ENCODE measurements at places on chromosomes 16 and 17. TPM values are rescaled to one million over a fixed set of nuclear protein-coding genes. Genes with fewer than 3 reads are reported as not detected.
A peak's percentile ranks its signal among the peaks of the same experiment; 100 is the strongest.

Gene ABCA9
- total RNA-seq = 100 TPM

DNA sequence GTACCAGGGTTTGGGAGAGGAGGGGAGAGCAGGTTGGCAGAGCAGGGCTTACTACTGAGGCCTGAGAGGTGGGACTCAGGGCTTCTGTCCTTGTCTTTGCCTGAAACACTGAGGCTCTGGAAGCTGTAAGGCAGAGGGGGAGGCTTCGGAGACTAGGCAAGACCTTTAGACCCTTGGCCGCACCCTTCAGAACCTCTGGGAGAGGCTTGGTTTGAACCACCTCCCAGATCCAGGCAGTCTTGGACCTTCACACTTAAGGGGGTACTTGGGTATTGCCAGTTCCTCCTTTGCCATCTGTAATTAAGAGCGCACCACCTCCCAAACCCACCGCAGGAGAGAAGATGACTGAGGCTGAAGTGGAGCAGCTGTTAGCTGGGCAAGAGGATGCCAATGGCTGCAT, 12.9 kb downstream of the MYL4 start:
- no peaks in the 10 kb centered on the region for H3K27me3 ChIP-seq
- no peak for DNase-seq
- no peaks in the 10 kb centered on the region for H3K4me1 ChIP-seq

Gene CHP2
- total RNA-seq = 0.13 TPM

DNA sequence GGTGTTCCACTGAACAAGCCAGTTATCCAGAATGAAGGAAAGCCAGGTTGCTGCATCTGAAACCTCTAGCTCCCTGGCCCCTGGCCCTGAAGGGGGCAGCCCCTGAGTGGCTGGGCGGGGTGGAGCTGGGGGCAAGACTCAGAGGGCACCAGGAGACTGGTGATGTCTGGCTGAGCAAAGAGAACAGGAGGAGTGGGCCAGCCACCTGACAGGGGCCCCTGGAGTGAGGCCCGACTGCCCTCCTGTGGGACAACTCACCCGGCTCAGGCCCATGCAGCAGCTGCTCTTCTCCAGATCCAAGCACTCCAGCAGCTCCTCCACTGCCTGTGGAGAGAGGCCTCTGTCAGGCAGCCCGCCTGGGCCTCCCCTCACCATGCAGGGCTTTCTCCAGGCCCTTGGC, 60.4 kb downstream of the PIPOX start:
- no peak overlapping the region for H3K27ac ChIP-seq
- peaks cover 10% of the 10 kb centered on the region for H3K36me3 ChIP-seq
- H3K4me3 ChIP-seq = no peak overlapping the region
- no peaks in the 10 kb centered on the region for H3K27me3 ChIP-seq
- no peak for DNase-seq

GRCh38 chr16:57694725-57695679, at the start of gene DRC7:
DRC7 (plus strand) TSS chr16:57694806; CDS start chr16:57697950, 3,144 bp downstream.
- H3K36me3 ChIP-seq = no peaks in the 10 kb centered on the region
- DNase-seq = no peak
- H3K27me3 ChIP-seq = no peaks in the 10 kb centered on the region
- H3K4me3 ChIP-seq = no peak within 1 kb of the TSS

- DNase-seq = peak; percentile 48
- no peaks in the 10 kb centered on the region for H3K4me1 ChIP-seq
- no peaks in the 10 kb centered on the region for H3K27me3 ChIP-seq
- H3K27ac ChIP-seq = no peak overlapping the region
- no peak overlapping the region for H3K4me3 ChIP-seq
These were observed 16.7 kb downstream of the ADCY7 start for GRCh38 chr16:50282955-50283631.

Gene MT3
- total RNA-seq = 1.6 TPM

Gene RHBDL3
- total RNA-seq = 1.0 TPM

- H3K4me3 ChIP-seq = no peak overlapping the region
- DNase-seq = no peak
- no peaks in the 10 kb centered on the region for H3K36me3 ChIP-seq
- no peaks in the 10 kb centered on the region for H3K27me3 ChIP-seq
These were observed 52.1 kb downstream of the KLHDC4 start for GRCh38 chr16:87713451-87714229.

- H3K4me3 ChIP-seq = peak overlapping the region; percentile 78
- H3K4me1 ChIP-seq = no peaks in the 10 kb centered on the region
- DNase-seq = peak; percentile 50
- H3K27me3 ChIP-seq = no peaks in the 10 kb centered on the region
- peak overlapping the region; percentile 79 for H3K27ac ChIP-seq
These were observed 629 bp upstream of the RNF135 start for GRCh38 chr17:30969989-30970830.

GRCh38 chr16:23469814-23470213, 16.8 kb upstream of the COG7 start:
- H3K27ac ChIP-seq = no peak overlapping the region
- H3K27me3 ChIP-seq = no peaks in the 10 kb centered on the region
- H3K4me1 ChIP-seq = no peaks in the 10 kb centered on the region
- DNase-seq = no peak

DNA sequence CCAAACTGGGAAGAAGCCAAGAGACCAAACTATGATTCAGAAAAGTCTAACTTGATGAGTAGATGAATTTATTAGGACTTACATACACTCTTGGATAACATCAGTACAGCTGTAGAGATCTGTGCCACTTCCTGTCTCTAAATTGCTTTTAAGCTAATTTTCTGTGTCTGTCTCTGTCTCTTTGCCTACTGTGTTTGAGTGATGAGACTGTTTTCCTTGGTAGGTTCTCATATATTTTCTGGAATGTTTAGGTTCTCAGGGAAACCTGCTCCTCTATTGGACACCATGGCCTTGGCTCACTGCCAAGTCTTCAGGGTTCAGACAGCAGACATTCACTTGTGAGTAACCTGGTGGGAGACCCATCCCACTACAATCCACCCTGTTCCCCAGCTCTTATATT, 103.5 kb upstream of the KIF2B start:
- H3K27ac ChIP-seq = no peak overlapping the region
- no peak overlapping the region for H3K4me3 ChIP-seq
- H3K27me3 ChIP-seq = no peaks in the 10 kb centered on the region
- DNase-seq = no peak

- H3K27me3 ChIP-seq = no peaks in the 10 kb centered on the region
- no peak overlapping the region for H3K27ac ChIP-seq
- H3K36me3 ChIP-seq = no peaks in the 10 kb centered on the region
These were observed 73.7 kb downstream of the RPTOR start for GRCh38 chr17:80618304-80618703.

GRCh38 chr16:90047714-90048346, 28.6 kb upstream of the DBNDD1 start:
- H3K4me1 ChIP-seq = no peaks in the 10 kb centered on the region
- H3K36me3 ChIP-seq = no peaks in the 10 kb centered on the region
- no peak overlapping the region for H3K27ac ChIP-seq
- DNase-seq = peak; percentile 68
- no peak overlapping the region for H3K4me3 ChIP-seq
- no peaks in the 10 kb centered on the region for H3K27me3 ChIP-seq

- H3K4me1 ChIP-seq = peaks cover 5% of the 10 kb centered on the region
- no peaks in the 10 kb centered on the region for H3K27me3 ChIP-seq
- no peak overlapping the region for H3K27ac ChIP-seq
- H3K4me3 ChIP-seq = no peak overlapping the region
These were observed 81.9 kb upstream of the TBX2 start for GRCh38 chr17:61317779-61318178.

DNA sequence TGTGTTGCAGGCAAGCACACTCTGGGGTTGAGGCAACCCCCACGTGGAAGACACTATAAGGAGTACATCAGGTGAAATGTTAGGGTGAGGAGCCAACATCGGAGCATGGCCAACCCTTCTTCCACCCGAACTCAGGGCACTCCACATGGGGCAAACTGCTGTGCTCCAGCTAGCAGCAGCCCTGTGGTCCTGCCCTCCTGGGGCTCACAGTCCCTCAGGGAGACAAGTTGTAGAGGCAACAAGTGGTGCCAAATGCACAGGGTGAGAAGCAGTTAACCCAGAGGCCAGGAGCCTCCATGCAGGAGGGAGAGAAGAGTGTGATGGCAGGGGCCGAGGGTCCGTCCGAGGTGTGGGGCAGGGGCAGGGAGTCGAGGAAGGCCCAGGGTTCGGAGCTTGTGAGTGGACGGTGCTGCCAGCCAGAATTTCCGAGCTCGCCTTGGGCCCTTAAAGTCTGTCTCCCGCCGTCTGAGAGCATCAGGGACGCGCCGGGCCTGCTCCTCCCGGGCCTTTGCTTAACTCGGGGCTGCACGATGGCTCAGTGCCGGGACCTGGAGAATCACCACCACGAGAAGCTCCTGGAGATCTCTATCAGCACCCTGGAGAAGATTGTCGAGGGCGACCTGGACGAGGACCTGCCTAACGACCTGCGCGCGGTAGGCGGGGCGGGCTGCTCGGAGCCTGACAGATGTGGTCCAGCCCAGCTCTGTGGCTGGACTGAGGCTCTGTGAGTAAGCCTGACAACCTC, 32.3 kb downstream of the ATPAF2 start:
- no peaks in the 10 kb centered on the region for H3K4me1 ChIP-seq
- no peak overlapping the region for H3K27ac ChIP-seq
- no peaks in the 10 kb centered on the region for H3K27me3 ChIP-seq
- no peak overlapping the region for H3K4me3 ChIP-seq
- no peak for DNase-seq
- H3K36me3 ChIP-seq = no peaks in the 10 kb centered on the region

GRCh38 chr16:78543023-78543422, 443.6 kb downstream of the WWOX start:
- H3K36me3 ChIP-seq = no peaks in the 10 kb centered on the region
- no peak overlapping the region for H3K27ac ChIP-seq
- H3K4me3 ChIP-seq = no peak overlapping the region
- DNase-seq = no peak
- no peaks in the 10 kb centered on the region for H3K27me3 ChIP-seq

Gene CRYBA1
- total RNA-seq = not detected

GRCh38 chr17:7841396-7841914, 7.4 kb downstream of the KDM6B start:
- peak; percentile 98 for DNase-seq
- peak overlapping the region; percentile 95 for H3K27ac ChIP-seq
- H3K36me3 ChIP-seq = no peaks in the 10 kb centered on the region
- no peaks in the 10 kb centered on the region for H3K27me3 ChIP-seq
- H3K4me1 ChIP-seq = no peaks in the 10 kb centered on the region

- DNase-seq = no peak
- H3K4me3 ChIP-seq = no peak overlapping the region
- no peaks in the 10 kb centered on the region for H3K27me3 ChIP-seq
These were observed 18.1 kb upstream of the ABCA8 start for GRCh38 chr17:68973098-68973846.

GRCh38 chr17:31211352-31212012, 85.6 kb downstream of the OMG start:
- H3K27ac ChIP-seq = no peak overlapping the region
- no peaks in the 10 kb centered on the region for H3K27me3 ChIP-seq
- H3K36me3 ChIP-seq = no peaks in the 10 kb centered on the region
- no peak for DNase-seq
- H3K4me1 ChIP-seq = no peaks in the 10 kb centered on the region

- H3K4me3 ChIP-seq = no peak overlapping the region
- H3K4me1 ChIP-seq = no peaks in the 10 kb centered on the region
- H3K36me3 ChIP-seq = no peaks in the 10 kb centered on the region
- peak; percentile 19 for DNase-seq
These were observed 13.0 kb upstream of the TMEM92 start for GRCh38 chr17:50261051-50261915.

DNA sequence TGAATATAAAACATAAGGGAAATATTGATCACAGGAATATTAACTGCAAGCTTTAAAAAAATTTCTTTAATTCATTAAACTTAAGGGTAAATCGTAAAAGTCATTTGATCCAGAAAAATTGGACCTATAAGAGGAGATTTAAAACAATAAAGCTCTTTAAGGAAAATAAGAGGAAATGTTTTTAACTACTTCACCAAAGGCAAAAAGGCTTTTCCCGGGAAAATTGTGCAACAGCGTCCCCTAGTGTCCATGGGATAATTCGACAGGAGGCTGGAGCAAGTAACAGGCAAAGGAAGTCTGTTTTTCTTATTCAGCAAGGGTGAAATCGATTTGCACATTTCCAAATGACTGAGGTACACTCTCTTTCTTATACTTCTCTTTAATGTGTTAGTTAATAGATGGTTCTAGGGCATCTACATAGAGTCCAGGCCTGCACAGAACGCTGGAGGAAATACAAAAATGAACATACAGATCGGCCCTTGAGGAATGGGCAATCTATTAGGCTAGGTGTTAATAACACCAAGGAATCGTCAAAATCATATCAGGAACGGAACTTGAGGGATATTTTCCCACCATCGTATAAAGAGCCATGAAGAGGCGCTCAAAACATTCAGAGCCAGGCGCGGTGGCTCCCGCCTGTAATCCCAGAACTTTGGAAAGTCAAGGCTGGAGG, 61.4 kb downstream of the ZNF18 start:
- no peak for DNase-seq
- no peaks in the 10 kb centered on the region for H3K36me3 ChIP-seq
- no peaks in the 10 kb centered on the region for H3K27me3 ChIP-seq
- H3K27ac ChIP-seq = no peak overlapping the region

DNA sequence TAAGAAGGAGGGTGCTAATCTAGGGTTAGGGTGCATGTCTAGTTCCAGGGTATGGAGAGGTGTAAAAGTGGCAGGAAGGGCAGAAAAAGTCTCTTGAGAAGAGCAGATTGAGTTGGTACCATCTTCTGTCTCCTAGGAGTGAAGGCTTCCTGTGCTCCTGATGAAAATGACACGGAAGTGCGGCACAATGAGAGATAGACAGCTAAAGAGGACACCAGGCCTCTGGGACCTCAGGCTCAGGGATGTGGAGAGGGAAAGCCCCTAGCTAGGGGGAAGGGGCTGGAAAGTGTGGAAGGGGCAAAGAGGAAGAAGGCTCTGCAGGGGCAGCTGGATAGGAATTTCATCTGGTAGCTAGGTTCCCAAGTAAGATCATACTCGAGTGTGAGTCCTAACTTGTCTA, 498.3 kb upstream of the EEF2KMT start:
- no peaks in the 10 kb centered on the region for H3K27me3 ChIP-seq
- no peak overlapping the region for H3K4me3 ChIP-seq
- H3K27ac ChIP-seq = no peak overlapping the region
- DNase-seq = no peak
- no peaks in the 10 kb centered on the region for H3K36me3 ChIP-seq

GRCh38 chr16:7731141-7731540, 398.5 kb downstream of the RBFOX1 start:
- H3K27me3 ChIP-seq = no peaks in the 10 kb centered on the region
- no peaks in the 10 kb centered on the region for H3K36me3 ChIP-seq
- DNase-seq = no peak
- no peak overlapping the region for H3K4me3 ChIP-seq

DNA sequence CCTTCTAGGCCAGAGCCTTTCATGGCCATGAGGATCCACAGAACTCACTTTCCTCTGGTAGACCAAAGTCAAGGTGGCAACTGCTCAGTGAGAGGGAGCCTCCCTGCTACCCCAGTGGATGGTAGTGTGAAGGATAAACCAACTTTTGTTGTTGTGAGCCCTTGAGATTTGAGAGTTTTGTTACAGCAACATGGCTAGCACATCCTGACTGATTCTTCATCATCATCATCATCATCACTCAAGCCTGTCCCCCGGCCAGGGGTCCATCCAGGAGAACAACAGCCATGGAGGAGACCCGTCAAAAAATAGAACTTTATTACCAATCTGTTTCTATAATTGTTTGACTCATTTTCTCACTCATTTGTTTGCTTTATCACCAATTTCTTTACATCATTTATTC, 23.7 kb downstream of the RAI1 start:
- H3K36me3 ChIP-seq = no peaks in the 10 kb centered on the region
- H3K4me3 ChIP-seq = no peak overlapping the region
- no peak overlapping the region for H3K27ac ChIP-seq
- no peak for DNase-seq

Measured in aorta (tissue), 5 donors.